ENCODE measurements at places on chromosomes 2 and 18.

DNA sequence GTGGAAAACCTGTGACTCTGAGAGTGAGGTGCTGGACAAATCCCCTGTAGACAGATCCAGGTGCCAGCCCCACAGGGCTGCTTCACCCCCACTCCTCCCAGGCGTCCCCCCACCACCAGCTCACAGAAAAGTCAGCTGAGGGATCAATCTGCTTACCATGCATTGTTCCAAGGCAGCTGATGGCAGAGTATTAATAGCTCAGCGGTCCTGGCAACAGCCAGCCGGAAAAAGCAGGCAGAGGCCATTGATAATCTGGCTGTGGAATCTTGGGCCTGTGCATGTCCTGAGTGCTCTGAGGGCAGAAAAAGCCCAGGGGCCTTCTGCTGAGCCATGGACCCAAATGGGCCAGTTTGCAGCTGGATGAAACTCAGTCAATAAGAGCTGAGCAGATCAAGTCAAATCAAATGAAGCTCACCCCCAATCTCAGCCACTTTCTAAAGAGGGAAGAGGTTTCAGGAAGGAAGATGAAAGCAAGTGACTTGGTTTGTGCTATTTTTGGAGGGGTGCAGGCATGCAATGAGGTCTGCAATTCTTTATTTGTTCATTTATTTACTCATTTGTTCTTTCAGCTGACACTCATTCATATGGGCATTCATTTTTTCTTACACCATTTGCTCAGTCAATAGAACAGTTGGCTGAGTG lies 63.4 kb downstream of the GYPC start:
- DNase-seq, result no peak

DNA sequence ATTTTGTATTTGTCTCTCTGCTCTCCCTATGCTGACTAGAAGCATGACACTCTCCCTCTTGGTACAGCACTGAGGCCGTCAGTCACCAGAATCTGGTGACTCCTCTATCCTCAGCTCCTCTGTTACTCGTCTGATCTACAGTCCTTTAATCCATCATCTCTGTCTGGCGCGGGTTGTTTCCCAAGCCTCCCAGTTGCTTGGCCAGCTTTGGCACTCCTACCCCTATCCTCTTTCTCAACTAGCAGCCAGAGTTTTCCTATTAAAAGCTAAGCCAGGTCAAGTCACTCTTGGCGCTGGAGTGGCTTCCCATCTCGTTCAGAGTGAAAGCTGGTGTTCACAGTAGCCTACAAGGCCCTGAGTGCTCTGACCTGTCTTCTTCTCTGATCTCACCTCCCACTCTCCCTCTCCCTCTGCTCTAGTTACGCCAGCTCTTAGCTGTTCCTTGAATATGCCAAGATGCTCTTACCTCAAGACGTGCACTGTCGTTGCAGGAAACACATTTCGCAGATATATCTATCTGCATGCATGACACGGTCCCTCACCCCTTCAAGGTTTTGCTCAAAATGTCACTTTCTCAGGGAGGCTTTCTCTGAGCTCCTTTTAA lies 41.8 kb upstream of the PSME4 start:
- DNase-seq, result no peak

DNA sequence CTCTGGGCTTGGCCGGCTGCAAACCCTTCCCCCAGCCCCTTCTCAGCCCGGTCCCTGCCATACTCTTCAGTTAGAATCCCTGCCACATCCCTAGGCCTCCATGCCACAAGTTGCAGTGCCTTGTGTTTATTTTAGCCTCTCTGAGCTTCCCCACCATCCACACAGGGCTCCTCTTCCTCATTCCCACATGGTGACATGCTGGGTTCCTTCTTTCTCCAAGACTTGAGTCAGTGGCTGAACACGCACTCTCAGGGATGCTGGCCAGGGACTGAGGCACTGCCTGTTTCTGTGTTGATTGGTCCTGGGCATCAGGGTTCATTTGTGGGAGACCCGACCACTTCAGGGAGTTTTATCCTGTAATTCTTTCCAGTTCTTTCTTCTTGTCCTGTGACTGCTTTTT lies 56.3 kb downstream of the KCNS3 start:
- DNase-seq, result no peak

- DNase-seq, result no peak
Observed at GRCh38 chr2:190454795-190455194, 46.6 kb downstream of the MFSD6 start.

GRCh38 chr2:140542627-140543026 lies 1588.2 kb downstream of the LRP1B start:
- DNase-seq, result no peak

Data from activated CD4-positive, alpha-beta T cell treated with anti-CD3 and anti-CD28 coated beads, Interleukin-10, Interleukin-2, amounts not matched to agents 100 ng/mL and 50 ng/mL, durations not matched to agents 16 hours and 8 hours (primary cell).